ENCODE measurements at places on chromosomes 5 and 9.

DNA sequence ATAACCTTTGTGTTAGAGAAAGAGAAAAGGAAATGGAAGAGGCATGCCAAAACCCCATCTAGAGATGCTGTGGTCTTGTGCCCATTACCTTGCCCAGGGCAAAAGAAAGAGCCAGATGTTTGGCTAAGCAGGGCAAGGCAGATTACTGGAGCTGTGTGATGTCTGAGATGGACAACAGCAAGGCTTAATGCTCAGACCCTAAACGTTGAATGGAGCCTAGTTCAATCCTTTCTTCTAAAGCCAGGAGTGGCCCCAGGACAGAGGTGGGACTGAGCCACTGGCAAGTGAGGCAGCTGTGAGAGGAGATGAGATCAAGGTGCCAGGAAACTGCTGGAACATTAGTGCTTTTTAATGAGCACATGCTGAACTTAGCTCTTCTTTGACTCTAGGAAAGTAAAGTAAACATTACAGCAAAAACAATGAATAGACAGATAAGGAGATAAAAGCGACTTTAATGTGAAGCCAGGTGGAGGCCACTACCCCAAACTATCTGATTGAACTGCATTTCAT is 143.0 kb upstream of the EGFLAM start:
- DNase-seq, result no peak

DNA sequence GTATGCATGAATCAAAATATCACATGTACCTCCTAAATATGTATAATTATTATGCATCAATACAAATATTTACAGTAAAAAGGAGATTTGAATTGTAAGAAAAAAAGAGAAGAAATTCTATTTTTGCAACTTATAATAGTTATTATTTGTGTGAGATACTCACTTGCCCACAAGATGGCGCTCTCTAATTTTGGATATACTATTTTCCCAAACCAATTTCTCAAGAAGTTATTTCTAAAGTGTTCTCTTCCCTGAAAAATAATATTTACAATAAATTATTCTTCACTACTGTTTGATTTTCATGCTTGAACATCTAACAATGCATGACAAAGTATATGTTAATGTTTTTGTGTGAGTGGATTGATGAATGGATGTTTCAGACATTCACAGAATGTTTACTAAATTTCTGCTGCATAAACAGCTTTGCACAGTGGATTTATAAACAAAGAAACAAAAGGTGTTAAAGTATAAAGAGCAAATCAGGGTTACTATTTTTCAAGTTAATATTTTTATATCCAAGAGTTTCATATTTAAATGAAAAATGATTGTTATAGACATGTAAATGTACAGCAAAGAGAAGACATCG is 503.4 kb downstream of the PDE4D start:
- peak; percentile 22 for DNase-seq

- no peak for DNase-seq
These were observed 9.5 kb upstream of the GLDC start for GRCh38 chr9:6655036-6655435.

DNA sequence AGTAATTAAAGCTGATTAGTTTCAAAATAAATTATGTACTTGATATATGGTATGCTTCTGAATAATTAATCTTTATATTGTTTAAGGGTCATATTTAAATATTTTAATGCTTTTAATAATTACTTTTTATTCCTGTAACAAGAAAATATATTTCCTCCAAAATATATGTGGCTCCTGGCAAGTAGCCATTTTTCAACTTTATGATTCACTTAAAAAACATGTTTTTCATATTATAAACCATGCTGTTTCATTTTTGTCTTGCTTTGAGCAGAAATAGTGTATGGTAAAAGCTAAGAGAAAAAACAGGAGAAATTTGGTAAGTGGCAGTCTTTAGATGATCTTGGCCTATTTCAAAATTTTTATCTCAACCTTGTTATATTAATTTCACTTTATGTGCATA is 14.6 kb downstream of the SPATA9 start:
- peak; percentile 48 for DNase-seq

- peak; percentile 75 for DNase-seq
These were observed 187.1 kb downstream of the KDM4C start for GRCh38 chr9:6944896-6945295.

DNA sequence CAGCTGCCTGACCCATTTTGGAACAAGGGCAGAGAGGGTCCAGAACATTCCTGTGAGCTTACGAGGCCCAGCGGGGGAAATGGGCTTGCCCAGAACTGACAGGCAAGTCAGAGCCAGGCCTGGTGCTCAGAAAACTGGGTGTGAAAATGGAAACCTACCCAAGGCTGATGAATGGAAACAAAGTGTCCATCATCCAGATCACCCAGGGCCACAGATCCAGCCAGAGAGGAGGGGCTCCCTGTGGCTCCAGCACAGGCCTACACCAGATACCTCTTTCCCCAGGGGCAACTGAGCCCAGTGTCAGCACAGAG is 3.1 kb downstream of the CLTB start:
- DNase-seq, result peak; percentile 84

DNA sequence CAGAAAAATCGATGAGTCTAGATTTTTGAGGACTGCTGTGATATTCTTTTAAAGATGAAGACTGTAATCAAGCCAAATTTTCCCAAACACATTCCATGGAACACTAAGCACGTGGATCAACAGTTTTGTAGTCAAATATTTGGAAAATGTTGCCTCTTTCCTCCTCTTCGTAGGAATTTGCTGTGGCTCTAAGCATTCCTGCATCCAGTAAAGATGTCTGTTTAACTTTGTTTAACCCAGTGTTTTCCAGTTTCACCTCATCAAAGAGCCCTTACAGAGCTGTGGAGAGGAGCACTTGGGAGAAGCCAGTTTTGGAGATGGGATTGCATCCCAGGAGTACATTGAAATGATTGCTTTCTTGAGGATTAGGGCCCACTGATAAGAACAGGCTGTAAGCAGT is 58.9 kb downstream of the INSYN2B start:
- no peak for DNase-seq

DNA sequence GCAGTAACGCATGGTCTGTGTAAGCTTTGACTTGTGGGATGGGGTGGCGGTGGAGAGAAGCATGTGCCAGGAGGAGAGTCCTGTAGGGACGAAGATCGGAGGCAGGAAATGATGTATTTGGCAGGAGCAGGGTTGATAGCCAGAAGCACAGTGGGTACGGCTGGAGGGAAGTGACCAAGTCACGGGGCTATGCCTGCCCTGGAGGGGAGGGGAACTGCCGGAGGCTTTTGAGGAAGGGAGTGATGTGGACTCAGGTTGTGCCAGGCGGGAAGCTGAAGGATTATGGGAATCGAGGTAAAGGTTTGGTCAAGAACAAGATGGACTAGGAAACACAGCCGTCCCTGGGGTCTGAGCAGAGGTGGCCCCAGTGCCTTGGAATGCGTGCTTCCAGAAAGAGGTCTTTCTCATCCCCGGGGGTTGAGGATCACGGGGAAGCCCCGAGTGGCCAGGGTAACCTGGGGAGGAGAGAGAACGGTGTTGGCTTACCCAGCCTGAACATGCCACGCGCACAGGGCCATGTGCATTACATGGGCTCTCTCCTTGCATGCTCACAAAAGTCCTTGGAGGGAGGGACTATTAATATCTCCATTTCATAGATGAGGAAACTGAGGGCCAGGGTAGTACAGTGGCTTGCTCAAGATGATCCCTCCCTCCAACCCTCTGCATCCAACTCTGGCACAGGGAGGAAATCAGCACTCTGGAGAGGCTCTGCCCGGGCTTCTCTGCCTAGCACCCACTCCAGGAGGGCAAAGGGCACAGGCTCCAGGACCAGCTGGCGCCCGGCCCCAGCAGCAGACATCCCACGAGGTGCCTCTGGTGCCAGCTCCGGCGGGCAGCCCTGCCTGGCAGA is 253.8 kb downstream of the PBX3 start:
- DNase-seq, result peak; percentile 11

GRCh38 chr5:135264451-135265440 is 134.3 kb downstream of the MACROH2A1 start:
- DNase-seq, result peak; percentile 31
